Activated naive CD4-positive, alpha-beta T cell treated with Interleukin-2 at 50 U/mL for 16 hours (primary cell): ENCODE measurements at places on chromosomes 1 and 21.

GRCh38 chr21:29189353-29189752 lies 58.9 kb downstream of the MAP3K7CL start:
- DNase-seq, result no peak

GRCh38 chr1:200670242-200671118 lies 773 bp upstream of the DDX59 start:
- no peak for DNase-seq

DNA sequence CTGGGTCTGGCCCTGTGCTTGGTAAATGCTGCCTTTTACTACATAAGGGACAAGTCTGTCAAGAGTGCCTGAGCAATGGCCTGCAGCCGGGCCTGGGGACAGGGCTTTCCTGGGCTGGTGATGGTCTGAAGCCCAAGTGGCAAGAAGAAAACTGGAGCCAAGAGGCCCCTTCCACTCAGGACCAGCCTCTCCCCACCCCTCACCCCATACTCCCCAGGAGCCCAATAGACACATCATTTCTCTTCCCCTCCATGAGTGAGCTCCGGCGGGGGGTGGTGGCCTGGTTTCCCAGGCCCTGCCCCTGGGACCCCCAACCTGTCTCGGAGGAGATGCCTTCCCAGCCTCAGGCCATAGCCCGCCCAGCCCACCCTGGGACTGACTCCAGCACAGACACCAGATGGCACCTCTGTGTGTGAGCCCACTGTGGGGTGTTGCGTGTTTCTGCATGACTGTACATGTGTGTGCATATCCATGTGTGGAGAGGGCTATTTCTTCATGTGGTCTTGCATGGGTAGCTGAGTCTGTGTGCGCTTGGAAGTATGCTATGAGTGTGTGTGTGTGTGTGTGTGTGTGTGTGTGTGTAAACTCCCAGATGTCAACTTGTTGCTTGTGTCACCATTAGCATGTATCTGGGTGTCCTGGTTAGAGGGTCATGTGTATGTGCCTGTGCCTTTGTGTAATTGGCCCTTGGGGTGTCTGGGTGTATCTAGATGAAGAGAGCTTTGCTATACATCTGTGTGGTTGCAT lies 14.3 kb upstream of the LRP8 start:
- no peak for DNase-seq

DNA sequence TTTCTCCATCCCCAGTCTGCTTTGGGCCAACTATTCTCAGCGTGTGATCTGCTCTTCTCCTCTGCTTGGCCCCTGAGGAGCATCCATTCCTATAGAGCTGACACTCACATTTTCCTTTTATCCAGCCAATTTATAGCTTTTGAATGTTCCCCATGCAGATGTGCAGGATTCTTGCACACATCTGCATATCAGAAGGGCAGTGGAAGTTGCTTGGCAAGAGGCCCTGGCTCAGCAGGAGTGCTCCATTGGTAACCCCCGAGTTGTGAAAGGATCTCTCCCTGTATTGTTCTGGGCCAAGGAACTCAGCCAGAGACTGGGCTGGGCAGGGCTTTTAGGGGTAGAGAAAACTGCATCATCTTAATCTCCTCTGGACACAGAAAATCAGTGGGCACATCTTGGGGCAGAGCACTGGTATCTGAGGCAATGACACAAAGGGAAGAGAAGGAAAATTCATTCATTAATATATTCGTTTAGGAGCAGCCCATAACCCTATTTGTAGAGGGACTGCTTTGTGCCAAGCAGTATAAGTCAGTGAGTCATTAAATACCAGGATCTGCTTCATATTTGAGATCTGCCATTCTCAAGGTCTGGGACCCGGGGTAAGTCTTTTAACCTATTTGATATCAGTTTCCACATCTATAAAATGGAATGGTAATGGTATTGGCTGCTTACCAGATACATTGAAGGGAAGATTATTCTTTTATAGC lies 31.0 kb upstream of the BEND5 start:
- no peak for DNase-seq

GRCh38 chr1:73659136-73659535 lies 538.8 kb downstream of the LRRIQ3 start:
- DNase-seq, result no peak

DNA sequence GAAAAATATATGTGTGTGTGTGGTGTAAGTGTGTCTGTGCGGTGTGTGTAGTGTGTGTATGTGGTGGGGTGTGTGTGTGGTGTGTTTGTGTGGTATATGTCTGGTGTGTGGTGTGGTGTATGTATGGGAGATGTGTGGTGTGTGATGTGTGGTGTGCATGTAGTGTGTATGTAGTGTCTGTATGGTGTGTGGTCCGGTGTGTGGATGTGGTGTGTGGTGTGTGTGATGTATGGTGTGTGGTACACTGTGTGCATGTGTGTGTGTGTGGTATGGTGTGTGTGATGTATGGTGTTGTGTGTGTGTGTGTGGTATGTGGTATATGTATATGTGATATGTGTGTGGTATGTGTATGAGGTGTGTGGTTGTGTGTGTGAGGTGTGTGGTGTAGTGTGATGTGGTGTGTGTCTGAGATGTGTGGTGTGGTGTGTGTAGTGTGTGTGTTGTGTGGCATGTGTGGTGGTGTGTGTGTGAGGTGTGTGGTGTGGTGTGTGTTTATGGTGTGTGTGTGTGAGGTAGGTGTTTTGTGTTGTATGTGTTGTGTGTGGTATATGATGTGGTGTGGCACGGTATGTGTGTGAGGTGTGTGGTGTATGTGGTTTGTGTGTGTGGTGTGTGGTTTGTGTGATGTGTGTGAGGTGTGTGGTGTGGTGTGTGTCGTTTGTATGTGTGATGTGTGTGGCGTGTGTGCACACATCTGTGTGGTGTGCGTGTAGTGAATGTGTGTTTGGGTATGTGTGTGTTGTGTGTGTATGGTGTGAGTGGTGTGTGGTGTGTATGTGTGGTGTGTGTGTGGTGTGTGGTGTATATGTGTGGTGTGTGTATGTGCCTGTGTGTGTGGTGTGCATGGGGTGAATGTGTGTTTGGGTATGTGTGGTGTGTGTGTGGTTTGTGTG lies 35.3 kb upstream of the ABCG1 start:
- DNase-seq, result no peak

DNA sequence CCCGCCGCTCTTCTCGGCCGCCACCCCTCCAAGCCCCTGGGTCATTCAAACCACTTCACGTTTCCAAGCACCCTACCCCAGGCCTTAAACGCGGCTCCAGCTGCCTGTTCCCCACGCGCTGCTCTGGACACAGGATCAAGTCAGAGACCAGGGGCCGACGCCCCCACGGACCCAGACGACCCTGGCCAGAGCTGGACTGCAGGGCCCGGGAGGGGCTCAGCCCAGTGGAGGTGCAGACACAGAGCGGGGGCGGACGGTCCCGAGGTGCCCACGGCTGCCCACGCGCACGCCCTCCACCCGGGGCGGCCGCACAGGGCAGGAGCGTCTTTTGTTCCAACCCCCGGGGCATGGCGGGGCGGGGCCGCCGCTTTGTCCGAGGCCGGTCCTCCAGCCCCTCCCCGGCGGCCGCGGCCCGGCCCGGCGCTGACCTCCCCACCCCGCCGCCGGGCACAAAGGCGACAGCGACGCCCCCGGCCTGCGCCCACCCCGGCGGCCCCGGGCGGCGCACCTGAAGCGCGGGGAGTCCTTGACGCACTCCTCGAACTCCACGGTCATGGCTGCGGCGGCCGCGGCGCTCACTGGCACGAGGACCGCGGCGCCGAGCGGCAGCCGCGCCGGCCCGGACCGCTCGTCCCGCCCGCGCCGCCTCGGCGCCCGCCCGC lies 338 bp downstream of the ACAP3 start:
- DNase-seq, result no peak

- DNase-seq, result no peak
Measured at GRCh38 chr1:151661751-151662150, 49.9 kb downstream of the SNX27 start.

DNA sequence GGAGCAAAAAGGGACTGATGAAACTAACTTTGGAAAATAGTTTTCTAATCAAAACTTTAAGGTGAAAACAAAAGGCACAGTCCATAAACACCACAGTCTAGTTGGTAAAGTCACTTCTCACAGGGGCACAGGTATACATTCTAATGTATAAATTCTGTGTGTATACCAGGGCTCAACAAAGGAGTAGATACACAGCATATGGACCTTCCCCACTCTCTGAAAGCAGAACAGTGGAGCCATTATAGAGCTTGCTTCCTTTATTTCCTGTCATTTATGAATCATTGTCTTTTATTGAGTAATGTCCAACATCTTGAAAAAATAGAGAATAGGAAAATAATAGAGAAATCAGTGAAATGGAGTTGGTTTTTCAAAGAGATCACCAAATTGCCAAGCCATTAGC lies 746.5 kb upstream of the CHRM3 start:
- no peak for DNase-seq

- no peak for DNase-seq
Measured at GRCh38 chr21:46385846-46386733, 62.1 kb downstream of the PCNT start.

DNA sequence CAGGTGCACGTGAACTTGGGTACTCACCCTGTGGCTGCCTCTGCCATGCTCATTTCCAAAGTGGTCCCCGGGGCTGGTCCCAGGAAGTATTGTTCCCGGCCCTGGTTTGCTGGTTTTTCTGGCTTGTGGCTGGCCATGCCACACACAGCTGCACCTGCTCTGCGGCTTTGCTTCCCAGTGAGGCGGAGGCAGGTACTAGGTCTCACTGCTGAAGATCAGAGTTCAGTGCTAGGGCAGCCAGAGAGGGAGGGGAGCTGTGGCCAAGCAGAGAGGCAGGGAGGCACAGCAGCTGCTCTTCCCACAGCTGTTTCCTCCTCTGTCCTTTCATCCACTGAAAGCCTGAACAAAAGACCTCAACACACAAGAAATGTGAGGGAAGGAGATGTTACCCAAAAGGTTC lies 30.5 kb downstream of the ENO1 start:
- no peak for DNase-seq

GRCh38 chr1:56024155-56024554 lies 555.2 kb downstream of the PLPP3 start:
- no peak for DNase-seq

DNA sequence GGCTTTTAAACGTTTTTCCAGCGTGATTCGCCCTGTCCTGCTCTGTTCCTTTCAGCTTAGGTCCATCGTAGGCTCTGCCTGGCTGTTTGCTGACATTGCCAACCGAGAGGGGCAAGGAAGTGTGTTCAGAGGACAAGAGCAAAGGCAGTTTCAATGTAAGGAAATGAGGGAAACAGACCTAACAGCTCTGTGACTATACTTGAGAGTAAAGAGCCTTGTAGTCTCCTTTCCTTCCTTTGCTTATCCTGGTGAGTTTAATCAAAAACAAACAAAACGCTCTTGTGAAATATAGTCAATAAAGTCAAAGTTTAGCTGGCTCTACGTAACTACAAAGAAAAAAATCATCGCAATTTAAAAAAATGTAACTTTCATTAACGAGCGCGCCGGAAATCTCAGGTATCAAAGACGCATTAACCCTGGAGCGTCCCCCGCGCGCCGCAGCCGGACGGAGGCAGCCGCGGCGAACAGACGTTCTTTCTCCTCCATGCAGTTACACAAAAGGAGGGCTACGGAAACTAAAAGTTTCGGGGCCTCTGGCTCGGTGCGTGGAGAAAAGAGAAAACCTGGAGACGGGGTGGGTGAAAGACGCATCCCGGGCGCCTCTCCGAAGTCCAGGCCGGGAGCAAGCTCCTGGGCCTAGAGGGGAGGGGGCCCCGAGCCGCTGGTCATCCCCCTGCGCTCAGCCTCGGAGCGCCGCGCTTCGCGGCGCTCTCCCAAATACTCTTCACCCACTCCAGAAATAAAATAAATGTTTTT lies 617 bp upstream of the ADGRL2 start:
- DNase-seq, result no peak

GRCh38 chr1:103469801-103470200 lies 55.7 kb upstream of the RNPC3 start:
- no peak for DNase-seq

- peak; percentile 50 for DNase-seq
Measured at GRCh38 chr1:46413596-46413985, 19.5 kb downstream of the FAAH start.

DNA sequence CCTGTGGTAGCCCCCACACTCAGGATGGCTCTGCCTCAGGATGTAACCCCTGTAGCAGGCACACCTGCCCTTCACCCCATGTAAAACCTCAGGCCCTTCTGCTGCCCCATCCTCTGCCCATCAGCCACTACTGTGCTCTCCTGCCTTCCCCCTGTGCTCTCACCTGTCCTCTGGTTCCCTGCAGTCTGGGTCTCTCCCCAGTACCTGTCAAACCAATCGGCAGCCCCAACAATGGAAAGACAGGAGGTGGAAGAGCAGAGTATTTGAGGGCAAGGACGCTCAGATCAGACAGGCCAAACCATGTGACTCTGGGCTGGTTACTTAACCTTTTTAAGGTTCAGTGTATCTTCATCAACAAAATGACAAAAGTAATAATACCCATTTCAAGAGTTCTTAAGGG lies 30.9 kb downstream of the SMIM12 start:
- no peak for DNase-seq

GRCh38 chr1:9243066-9243739 lies 8.6 kb downstream of the H6PD start:
- no peak for DNase-seq

DNA sequence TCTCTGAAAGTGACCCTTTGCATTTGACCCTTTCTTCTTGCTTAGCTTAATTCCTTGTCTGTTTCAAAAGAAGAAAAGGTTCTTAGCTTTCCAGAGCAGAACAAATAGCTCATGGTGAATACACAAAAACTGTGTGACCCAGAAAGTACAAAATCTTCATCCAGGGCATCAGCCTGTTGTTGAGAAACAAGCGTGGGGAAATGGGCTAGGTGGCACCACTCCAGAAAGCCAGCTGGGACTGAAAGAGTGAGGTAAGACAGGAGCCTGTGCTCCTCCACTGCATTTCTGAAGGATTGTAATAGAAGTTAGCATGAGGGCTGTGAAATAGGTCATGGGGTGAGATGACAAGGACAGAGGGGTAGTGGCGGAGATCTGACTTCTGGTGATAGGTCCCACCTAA lies 45.8 kb downstream of the CYP2J2 start:
- DNase-seq, result no peak

GRCh38 chr21:25936776-25937175 lies 202.0 kb downstream of the GABPA start:
- no peak for DNase-seq

DNA sequence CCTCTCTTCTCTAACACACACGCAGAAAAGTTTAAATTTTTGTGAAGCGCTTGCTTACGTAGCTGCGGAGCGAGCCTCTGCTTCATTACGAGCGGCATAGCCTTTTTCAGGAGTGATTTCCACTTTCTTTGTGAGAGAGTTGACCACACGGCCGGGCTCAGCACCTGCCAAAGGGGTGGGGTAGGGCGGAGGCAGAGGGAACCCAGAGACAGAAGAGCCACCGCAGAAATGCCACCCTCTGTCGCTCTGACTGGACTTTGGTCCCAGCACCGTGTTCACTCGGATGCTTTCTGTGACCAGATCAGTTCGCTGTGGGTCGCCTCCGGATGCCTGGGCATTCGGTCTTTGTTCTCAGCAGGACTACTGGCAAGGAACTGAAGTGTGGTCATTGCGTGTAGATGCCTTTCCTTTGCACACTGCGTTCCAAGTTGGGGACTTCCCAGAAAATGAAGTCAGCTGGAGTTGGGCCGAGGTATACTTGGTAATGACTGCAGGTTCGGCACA lies 883 bp downstream of the CHODL start:
- DNase-seq, result no peak

GRCh38 chr1:88685259-88685620 lies 1.2 kb downstream of the PKN2 start:
- no peak for DNase-seq
